Skeletal muscle cell (primary cell): ENCODE measurements at places on chromosomes 3 and 15.

DNA sequence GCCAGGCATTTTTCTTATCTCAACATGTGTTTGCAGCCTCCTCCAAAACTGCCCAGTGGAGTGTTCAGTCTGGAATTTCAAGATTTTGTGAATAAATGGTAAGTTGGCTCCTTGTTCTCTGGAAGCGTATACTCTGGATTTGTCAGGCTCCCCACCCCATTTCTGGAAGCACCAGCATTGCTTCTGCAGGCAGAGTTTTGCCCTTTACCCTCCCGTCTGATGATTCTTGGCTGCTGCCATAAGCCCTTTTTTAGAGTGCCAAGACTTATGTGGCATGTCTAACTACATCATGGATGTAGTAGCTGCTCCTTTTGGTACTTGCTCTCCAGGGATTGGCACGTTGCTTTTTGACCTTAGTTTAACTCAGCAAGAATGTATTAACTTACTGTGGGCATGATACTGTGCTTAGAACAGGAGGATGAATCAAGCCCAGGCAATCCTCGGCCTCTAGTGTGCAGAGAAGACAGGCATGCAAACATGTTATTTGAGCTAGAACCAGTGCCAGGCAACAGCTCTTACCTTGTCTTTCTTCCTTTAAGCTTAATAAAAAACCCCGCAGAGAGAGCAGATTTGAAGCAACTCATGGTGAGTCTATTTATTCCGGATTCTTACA is 8.3 kb downstream of the SNAPC5 start:
- DNase-seq = no peak

GRCh38 chr3:146974001-146974400 is 368.9 kb upstream of the PLSCR5 start:
- no peak for DNase-seq

DNA sequence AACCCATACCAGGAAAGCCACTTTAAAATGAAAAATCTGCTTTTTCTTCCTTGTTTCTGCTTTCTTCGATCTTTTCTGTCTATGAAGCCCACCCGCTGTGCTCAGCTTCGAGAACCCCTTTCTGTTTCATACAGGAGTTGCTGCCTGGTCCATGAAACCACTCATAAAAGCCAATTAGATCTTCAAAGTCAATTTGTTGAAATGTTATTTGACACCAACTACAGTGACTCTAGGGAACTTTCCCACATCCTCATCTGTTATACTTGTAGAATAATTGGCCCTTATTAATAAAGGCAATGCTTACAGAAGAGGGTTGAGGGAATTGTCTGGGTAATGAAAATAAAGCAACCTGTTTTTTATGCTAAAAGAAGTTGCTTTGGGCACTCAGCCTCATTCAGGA is 523.6 kb downstream of the OCA2 start:
- no peak for DNase-seq

GRCh38 chr3:107662124-107662507 is 139.4 kb downstream of the BBX start:
- DNase-seq = peak; percentile 55

DNA sequence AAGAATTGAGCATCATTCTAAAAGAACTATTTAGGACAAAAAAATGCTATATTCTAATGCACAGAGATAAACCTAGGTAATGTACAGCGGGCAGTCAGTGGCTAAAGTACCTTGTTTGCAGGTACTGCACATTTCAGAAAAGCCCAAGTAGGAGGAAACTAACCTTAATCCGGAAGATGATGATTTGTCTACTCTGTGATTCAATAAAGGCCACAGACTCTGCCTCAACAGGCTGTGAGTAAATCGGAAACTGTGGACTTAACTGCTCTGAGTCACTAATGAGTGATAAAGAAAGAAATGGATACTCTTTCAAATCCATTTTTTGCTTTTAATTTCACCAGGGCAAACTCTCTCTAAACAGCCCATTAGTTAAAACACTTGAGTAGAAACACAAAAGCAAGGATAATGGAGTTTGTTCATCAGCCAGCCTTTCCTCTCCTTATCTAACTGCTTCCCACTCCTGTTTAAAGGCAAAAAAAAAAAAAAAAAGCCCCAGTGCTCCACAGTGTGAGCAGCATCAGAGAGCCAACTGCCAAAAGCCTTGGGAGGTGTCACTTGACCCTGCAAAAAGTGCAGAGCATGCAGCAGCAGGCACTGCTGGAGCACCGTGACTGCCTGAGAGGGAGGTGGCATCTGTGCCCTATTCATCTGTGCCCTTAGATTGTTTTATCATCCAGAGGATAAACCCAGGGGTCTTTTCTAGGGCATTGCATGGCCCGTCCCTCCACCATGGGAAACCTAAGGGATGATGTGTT is 187.7 kb downstream of the SATB1 start:
- peak; percentile 7 for DNase-seq

DNA sequence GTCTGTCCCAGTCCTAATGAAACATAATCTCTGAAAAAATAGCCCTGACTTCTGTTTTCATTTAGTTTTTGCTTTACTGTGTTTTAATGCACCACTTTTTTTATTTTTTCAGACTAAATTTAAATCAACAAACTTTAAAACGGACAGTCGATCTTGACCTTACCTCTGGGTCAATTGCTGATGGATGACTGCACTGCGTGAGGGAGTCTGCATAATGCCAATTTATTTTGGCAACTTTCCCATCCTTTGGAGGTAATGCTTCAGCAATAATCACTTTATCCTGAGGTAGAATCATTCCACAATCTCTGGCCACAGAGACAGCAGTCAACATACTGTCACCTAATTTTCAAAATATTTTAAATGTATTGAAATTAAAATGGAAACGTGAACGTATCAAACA is 32.5 kb upstream of the GP5 start:
- DNase-seq = no peak

DNA sequence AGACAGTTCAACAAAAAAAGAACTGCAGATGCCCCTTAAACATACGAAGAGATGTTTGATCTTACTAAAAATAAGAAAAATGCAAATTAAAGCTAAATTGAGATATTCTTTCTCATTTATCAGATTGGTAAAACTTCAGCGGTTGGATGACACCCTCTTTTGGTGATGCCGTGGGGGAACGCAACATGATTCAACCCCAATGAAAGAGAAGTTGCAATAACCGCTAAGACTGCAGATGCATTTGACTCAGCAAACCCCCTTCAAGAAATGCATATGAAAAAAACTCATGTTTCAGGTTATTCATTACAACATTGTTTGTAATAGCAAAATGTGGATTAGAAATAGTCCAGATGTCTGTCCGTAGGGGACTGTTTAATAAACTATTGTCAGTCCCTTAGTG is 3.6 kb downstream of the KLHL6 start:
- no peak for DNase-seq

DNA sequence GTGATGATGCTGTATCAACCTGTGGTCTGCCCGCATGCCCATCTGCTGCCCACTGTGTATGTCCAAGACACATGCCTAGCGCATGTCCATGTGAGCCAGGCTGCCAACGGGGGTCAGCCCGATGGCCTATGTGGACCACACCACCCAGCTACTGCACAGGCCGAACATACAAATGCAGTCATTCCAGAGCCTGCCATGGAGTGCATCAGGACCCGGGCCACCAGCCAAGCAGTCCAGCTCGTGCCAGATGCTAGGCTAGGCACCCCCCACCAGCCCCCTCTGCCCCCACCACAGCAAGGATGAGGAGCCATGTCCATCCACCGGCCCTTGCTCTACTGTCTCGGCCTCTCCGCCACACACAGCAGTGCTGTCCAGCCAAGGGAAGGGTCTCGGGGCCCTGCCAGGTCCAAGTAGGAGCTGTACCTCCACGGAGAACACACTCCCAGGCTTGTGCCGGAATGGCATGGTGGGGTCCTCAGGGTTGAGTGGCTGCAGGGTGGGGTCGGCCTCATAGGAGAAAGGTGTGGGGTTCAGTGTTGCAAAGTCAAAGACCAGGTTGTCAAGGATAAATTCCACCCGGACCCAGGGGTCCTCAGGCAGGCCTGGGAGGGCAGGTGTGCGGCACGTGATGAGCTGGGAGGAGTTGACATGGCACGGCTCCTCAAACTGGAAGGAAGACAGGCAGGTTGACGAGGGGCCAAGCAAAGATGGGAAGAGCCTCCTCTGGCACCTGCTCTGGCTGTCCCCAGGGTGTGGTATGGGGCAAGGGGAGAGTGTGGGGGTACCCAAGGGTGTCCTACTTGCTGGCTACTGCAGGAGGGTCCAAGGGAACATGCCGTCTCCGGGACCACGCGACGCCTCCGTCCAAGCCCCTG is 15.3 kb downstream of the PLXNB1 start:
- no peak for DNase-seq

GRCh38 chr3:70829092-70829491 is 516.7 kb upstream of the MDFIC2 start:
- DNase-seq = no peak

GRCh38 chr15:25670621-25671020 is 192.5 kb downstream of the ATP10A start:
- DNase-seq = no peak

- DNase-seq = no peak
Measured at GRCh38 chr15:52124270-52124880, 11.8 kb upstream of the BCL2L10 start.

- DNase-seq = peak; percentile 48
Measured at GRCh38 chr3:60053526-60054265, 1003.9 kb upstream of the CFAP20DC start.

DNA sequence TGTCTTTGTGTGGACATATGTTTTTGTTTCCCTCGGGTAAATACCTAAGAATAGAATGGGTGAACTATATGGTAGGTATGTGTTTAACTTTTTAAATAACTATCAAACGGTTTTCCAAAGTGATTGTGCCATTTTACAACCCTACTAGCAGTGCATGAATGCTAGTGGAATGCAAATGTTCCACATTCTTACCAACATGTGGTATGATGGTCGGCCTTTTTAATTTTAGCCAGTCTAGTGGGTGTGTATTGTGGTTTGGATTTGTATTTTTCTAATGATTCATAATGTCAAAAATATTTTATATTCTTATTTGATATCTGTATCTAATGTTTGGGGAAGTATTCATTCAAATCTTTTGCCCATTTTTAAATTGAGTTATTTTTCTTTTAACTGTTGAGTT is 68.2 kb upstream of the SMAD3 start:
- DNase-seq = peak; percentile 61

GRCh38 chr3:171317171-171317570 is 143.0 kb downstream of the TNIK start:
- DNase-seq = no peak
